ENCODE measurements at places on chromosomes 4 and X. TPM values are rescaled to one million over a fixed set of nuclear protein-coding genes. Genes with fewer than 3 reads are reported as not detected.
A peak's percentile ranks its signal among the peaks of the same experiment; 100 is the strongest.

GRCh38 chr4:142719854-142720541 lies 126.1 kb downstream of the INPP4B start:
- peaks cover 34% of the 10 kb centered on the region for H3K4me1 ChIP-seq
- H3K4me3 ChIP-seq, result no peak overlapping the region
- H3K27ac ChIP-seq, result peak overlapping the region; percentile 47
- DNase-seq, result no peak
- H3K27me3 ChIP-seq, result no peaks in the 10 kb centered on the region

GRCh38 chrX:39336671-39337311 lies 535.5 kb downstream of the MID1IP1 start:
- H3K27ac ChIP-seq, result peak overlapping the region; percentile 89
- DNase-seq, result peak; percentile 56
- no peak overlapping the region for H3K4me3 ChIP-seq
- no peaks in the 10 kb centered on the region for H3K27me3 ChIP-seq
- peaks cover 3% of the 10 kb centered on the region for H3K36me3 ChIP-seq

- peaks cover 12% of the 10 kb centered on the region for H3K36me3 ChIP-seq
- no peaks in the 10 kb centered on the region for H3K27me3 ChIP-seq
- DNase-seq, result no peak
- H3K4me3 ChIP-seq, result no peak overlapping the region
- H3K4me1 ChIP-seq, result no peaks in the 10 kb centered on the region
These were observed 71.8 kb downstream of the METTL14 start for GRCh38 chr4:118756958-118757357.

GRCh38 chr4:172007889-172008288 lies 194.7 kb downstream of the GALNTL6 start:
- DNase-seq, result no peak
- H3K4me1 ChIP-seq, result no peaks in the 10 kb centered on the region
- H3K27ac ChIP-seq, result no peak overlapping the region
- H3K4me3 ChIP-seq, result no peak overlapping the region
- H3K27me3 ChIP-seq, result no peaks in the 10 kb centered on the region

DNA sequence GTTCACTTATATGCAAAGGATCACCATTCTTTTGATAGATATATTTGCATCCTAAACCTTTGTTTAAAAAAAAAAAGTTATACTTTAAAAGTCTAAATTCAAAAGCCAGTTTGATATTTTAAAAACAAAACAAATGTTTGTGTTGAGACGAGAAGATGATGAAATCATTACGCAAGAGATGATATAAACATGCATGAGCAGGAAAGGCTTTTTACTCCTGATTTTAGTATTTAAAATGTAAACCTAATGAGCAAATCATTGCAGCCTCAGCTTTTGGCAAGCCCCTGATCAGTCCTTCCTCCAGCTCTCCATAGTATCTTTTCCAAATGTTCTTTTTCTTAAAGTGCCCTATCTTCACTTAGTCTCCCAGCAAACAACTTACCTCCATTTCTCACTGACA lies 115.6 kb downstream of the ARAP2 start:
- H3K27me3 ChIP-seq, result no peaks in the 10 kb centered on the region
- peaks cover 26% of the 10 kb centered on the region for H3K36me3 ChIP-seq
- peak overlapping the region; percentile 78 for H3K27ac ChIP-seq
- no peak for DNase-seq
- peaks cover 3% of the 10 kb centered on the region for H3K4me1 ChIP-seq

GRCh38 chr4:145739845-145740244 lies 59.9 kb downstream of the C4orf51 start:
- H3K27me3 ChIP-seq, result peaks cover 11% of the 10 kb centered on the region
- no peak overlapping the region for H3K4me3 ChIP-seq
- H3K4me1 ChIP-seq, result peaks cover 2% of the 10 kb centered on the region
- no peak for DNase-seq

SLC2A9 gene
- 0.39 TPM for total RNA-seq

TMEM255A gene
- not detected for total RNA-seq

NXF2B gene
- total RNA-seq, result not detected

MAGEC3 gene
- total RNA-seq, result not detected

CT45A10 gene
- not detected for total RNA-seq

SPANXB1 gene
- not detected for total RNA-seq

SCML1 gene
- total RNA-seq, result 7.3 TPM
